Stimulated activated CD8-positive, alpha-beta memory T cell treated with anti-CD3 and anti-CD28 coated beads, Interleukin-7, amount 100 ng/mL, for 1 hour (primary cell): ENCODE measurements at places on chromosomes 16 and 17.

DNA sequence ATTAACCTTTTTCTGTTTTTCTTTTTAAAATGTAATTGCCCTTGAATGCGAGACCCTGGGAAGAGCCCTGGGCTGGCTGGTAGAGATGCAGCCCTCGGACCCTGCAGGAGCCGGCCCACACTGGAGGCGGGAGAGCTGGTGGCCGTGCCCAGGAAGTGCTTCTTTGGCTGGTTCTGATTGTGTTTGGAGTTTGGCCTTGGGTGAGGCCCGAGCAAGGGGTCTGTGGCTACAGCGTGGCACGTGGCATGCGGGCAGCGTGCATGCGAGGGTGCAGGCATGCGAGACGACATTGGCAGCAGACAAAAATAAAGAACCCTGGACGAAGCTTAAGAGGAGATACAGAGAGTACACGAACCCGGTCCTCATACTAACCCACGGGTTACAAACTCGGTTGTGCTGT is 49.7 kb downstream of the PRMT7 start:
- no peak for DNase-seq

DNA sequence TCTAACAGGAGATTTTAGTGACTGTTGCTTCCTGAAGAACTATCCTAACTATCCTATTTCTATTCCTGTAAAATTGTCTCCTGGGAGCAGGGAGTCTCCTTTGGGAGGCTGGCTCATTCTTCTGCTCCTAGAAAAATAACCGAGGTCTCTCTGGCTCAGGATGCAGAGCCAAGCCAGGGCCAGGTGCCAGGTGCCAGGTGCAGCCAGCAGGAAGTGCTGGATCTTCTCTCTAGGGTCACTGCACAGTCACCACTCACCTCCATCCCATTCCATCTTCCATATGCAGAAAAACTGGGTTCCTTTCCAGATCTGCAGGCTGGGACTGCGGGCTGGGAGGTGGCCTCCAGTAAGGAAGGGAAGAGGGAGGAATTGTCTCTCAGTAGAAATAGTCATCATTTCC is 3.8 kb upstream of the TMC7 start:
- DNase-seq, result no peak

- DNase-seq, result no peak
Measured at GRCh38 chr17:41315814-41316445, 420 bp upstream of the KRTAP17-1 start.

DNA sequence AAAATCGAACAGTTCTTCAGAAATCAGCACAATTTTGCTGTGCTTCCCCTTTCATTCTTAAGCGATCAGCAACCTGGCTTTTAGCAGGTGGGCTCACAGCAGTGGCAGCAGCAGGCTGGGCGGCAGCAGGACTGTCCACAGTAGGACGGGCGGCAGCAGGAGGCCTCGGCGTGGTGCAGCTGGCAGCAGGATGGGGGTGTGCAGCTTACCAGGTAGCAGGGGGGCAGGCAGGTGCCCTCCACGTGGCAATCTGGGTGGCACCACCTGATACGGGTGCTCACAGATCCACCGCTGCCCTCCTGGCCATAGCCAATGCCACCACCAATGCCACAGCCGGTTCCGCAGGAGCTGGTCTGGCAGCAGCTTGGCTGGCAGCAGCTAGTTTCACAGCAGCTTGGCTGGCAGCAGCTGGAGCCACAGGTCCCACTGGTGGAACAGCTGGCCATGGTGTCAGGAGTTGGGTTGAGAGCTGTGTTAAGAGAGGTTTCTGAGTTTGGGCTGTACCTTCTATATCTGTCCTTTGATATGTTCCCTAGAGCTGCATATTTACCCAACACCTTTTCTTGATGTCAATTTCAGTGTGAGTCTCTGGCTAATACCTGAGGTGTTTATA is at the start of gene KRTAP1-4:
Gene KRTAP1-4 (minus strand): TSS at position 563 of the 613 bp plus-strand sequence. CDS start 117 bp downstream, at position 446.
- no peak for DNase-seq

- no peak for DNase-seq
Measured at GRCh38 chr17:3836551-3836950, 9.5 kb downstream of the NCBP3 start.

DNA sequence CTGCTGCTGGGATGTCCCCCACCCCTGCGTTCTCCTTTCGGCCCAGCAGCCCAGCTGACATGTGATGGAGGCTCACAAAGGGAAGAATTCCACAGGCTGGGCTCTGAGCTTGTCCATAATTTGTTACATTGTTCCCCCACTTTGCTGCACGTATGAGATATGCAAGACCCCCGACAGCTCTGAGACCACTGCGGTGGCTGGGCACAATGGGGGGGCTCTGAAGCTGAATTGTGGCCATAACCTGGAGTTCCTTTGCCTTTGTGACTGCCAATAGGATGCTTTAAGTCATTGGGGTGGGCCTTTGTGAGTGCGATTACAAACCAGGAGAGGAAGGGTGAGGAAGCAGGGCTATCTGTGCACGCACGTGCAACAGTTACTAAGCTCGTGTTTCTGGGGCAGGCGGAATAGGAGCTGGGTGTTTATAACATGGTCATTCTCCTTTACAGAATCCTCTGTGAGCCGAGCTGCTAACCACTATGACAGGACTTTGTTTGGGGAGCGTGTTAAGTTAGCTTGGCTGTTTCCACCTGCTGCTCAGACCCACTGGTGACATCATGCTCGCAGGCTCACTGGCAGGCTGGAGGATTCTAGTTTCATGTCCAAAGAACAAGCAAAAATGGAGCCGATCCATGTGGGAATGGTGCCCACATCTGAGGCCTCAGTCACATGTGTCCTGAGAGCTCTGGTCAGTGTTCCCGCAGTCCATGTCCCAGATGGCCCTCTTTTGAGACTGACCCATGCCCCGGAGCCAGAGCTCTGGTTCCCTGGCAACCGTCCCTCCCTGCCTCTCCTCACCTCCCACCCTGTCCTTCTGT is 208.3 kb upstream of the SALL1 start:
- DNase-seq, result no peak

DNA sequence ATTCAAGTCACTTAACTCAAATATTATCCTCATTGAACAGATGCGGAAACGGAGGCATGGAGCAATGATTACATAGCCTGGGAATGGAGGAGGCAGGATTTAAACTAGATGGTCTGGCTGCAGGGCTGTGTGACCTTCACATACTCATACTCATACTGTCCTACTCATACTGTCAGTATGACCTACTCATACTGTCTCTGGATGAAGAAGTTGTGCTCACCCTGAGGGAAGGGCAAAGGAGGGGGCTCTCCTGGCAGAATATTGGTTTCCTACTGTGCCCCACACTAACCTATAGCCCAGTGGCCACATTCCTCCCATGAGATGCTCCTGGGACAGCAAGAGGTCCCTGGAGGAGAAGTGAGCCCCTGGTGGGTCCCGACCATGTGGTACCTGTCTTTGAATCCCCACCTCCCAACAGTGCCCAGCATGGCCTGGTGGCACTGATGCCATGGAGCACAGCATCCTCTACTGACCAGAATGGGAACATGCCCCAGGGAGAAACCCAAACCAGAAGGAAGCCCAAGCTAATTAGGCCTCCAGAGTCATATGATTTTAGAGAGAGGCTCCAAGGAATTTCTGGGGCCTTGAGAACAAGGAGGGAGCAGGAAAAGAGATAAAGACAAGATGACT is 197.3 kb upstream of the SDK2 start:
- DNase-seq, result no peak

DNA sequence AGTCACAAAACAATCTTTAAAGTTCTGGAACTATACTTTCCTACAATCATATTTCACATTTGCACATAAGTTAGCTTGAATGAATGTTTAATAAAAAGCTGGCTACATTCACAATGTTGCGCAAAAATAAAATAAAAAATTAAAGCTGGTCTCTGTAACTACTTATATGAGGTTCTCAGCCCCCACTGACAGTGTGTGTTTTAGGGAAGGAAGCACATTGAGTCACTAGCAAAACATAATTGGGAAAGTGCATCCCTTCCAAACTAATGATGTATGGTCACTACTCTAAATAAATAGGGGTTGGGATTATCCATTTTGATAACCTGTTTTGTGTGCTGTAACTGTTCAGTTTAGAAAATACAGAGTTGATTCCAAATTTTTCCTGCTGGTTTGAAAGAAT is 251.9 kb downstream of the IRX3 start:
- DNase-seq, result no peak

- no peak for DNase-seq
Measured at GRCh38 chr17:72566671-72567484, 446.1 kb downstream of the SOX9 start.

DNA sequence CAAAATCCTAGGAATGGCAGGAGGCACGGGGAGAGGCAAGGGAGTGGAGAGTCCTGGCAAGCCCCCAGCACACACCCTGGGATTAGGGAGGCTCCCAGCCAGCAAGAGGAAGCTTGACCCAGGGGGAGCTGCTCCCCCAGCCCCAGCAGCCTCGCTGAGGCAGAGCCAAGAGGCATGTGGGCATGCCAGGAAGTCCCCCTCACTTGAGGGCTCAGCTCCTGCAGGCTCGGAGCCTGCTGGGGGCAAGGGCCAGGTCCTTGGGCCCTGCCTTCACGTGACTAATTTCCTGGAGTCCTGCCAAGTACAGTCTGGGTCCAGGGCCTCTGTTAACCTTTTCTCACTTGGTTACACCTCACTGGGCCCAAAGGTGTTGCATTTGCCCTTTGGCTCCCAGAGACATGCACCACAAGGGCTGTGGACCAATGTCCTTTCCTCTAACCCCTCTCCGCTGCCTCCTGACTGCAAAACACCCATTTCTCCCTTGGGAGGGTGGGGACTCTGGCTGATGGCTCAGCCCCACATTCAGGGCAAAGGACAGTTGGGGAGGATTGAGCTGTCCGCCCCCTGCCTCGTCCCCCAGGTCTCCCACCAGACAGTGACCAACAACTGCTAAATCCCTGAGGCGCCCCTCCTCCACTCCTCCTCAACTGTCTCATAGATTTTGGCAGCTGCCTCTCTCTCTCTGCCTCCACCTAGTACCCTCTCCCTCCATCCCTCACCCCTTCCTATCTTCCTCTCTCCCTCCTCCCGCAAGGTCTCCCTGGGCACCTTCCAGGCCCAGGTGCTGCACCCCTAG is 4.4 kb upstream of the SLC47A2 start:
- no peak for DNase-seq
